ENCODE measurements at places on chromosomes 6 and 20.
A peak's percentile ranks its signal among the peaks of the same experiment; 100 is the strongest.

DNA sequence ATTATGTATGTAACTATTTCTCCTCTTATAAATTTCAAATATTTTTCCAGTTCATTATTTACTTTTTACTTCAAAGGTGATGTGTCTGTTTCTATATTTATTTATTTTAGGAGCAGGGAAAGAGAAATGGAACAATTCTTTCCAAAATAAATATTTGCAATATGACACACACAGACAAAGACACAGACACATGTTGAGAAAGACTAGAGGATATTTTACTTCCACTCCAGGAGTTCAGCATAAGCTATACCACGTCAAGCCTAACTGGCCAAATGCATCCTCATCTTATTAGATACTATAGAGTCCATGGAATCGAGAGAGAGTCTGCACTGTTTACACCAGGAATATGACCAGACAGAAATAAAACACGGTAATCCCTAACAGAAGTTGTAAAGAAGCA is 13.3 kb downstream of the RALGAPA2 start:
- no peaks in the 10 kb centered on the region for H3K27me3 ChIP-seq
- H3K36me3 ChIP-seq: no peaks in the 10 kb centered on the region
- H3K4me3 ChIP-seq: no peak overlapping the region
- no peak overlapping the region for H3K27ac ChIP-seq

DNA sequence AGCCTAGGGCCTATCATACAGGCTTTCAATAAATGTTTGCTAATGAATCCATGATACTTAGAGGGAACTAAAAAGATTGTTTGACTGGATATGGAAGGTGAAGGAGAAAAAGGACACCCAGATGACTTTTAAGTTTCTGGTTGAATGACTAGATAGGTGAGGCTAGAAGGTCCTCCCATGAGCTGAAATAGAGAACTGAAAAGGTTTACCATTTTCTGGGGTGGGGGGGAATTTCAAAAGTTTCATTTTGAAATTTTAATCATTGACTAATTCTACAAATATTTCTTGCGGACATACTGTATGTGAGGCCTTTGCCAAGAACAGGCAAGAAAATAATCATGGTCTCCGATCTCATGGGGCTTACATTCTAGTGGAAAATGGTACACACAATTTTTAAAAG is 17.9 kb upstream of the ZBTB2 start:
- no peaks in the 10 kb centered on the region for H3K27me3 ChIP-seq
- H3K36me3 ChIP-seq: no peaks in the 10 kb centered on the region
- no peak for DNase-seq
- H3K27ac ChIP-seq: no peak overlapping the region
- no peaks in the 10 kb centered on the region for H3K4me1 ChIP-seq

DNA sequence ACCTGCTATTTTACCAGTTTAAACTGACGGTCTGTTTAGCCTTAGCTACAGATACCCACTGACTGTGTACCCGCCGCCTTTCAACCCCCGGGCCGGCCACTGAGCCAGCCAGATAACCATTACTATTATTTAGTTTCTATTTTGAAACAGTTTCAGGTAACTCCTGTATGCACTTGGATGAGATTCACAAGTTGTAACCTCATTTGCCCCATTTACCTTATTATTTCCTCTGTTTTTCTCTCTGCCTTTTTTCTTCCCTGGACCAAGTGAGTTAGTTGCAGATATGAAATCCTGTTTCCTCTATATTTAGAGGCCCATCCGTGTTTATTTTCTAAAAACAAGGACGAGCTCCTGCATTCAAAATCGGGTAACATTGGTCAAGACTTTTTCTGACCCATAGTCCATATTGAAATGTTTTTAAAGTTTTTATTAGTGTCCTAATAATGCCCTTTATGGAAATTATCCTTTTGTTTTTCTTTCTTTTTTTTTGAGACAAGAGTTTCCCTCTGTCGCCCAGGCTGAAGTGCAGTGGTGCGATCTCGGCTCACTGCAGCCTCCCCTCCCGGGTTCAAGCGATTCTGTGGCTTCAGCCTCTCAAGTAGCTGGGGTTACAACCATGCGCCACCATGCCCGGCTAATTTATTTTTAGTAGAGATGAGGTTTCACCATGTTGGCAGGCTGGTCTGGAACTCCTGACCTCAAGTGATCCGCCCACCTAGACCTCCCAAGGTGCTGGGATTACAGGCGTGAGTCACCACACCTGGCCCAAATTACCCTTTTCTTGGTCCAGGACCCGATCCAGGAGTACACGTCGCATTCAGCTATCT is 767 bp downstream of the AP5S1 start:
- peak overlapping the region; percentile 69 for H3K27ac ChIP-seq
- H3K4me1 ChIP-seq: no peaks in the 10 kb centered on the region
- H3K36me3 ChIP-seq: no peaks in the 10 kb centered on the region
- H3K27me3 ChIP-seq: no peaks in the 10 kb centered on the region

- no peaks in the 10 kb centered on the region for H3K36me3 ChIP-seq
- H3K4me3 ChIP-seq: no peak overlapping the region
- no peaks in the 10 kb centered on the region for H3K4me1 ChIP-seq
- no peak for DNase-seq
- H3K27me3 ChIP-seq: no peaks in the 10 kb centered on the region
Measured at GRCh38 chr6:124927806-124928205, 34.4 kb upstream of the RNF217 start.

- no peak overlapping the region for H3K27ac ChIP-seq
- no peak for DNase-seq
- no peaks in the 10 kb centered on the region for H3K27me3 ChIP-seq
- H3K36me3 ChIP-seq: no peaks in the 10 kb centered on the region
- H3K4me1 ChIP-seq: no peaks in the 10 kb centered on the region
Measured at GRCh38 chr6:12408752-12409151, 118.6 kb downstream of the EDN1 start.

- H3K27ac ChIP-seq: no peak overlapping the region
- no peaks in the 10 kb centered on the region for H3K36me3 ChIP-seq
- no peak overlapping the region for H3K4me3 ChIP-seq
- no peak for DNase-seq
- no peaks in the 10 kb centered on the region for H3K27me3 ChIP-seq
- H3K4me1 ChIP-seq: no peaks in the 10 kb centered on the region
Measured at GRCh38 chr6:63821442-63821841, 185.8 kb downstream of the PHF3 start.

- H3K27me3 ChIP-seq: no peaks in the 10 kb centered on the region
- DNase-seq: no peak
- H3K27ac ChIP-seq: no peak overlapping the region
- H3K4me1 ChIP-seq: no peaks in the 10 kb centered on the region
- H3K36me3 ChIP-seq: no peaks in the 10 kb centered on the region
Measured at GRCh38 chr20:59443550-59443949, 143.1 kb downstream of the EDN3 start.

GRCh38 chr6:148441454-148441911 is 98.8 kb downstream of the SASH1 start:
- no peaks in the 10 kb centered on the region for H3K27me3 ChIP-seq
- no peak overlapping the region for H3K4me3 ChIP-seq
- no peaks in the 10 kb centered on the region for H3K36me3 ChIP-seq
- DNase-seq: no peak

DNA sequence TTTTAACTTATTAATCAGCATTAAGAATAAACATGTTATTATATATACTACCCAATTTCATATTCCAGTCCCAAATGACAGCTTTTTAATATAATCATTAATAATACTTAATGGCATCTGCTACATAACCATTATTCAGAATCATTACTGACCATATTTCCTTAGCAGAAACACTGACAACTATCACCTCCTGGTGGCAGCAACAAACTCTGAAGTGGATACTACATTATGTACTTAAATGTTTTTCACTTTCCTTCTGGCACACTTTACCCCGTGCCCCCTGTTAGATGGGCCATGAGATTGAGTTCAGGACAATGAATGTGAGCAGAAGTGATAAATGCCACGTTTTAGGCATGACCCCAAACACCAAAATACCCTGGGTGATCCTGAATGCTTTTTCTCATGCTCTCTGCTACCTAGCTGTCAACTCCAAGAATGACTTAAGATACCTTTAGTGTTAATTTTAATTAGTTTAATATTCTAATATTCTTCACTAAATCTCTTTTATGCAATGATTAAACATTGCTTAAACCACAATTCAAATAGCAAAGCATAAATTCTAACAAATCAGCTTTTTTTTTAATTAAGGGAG is 77.1 kb downstream of the LMBRD1 start:
- DNase-seq: no peak
- no peak overlapping the region for H3K27ac ChIP-seq
- H3K4me1 ChIP-seq: no peaks in the 10 kb centered on the region
- H3K36me3 ChIP-seq: no peaks in the 10 kb centered on the region
- no peak overlapping the region for H3K4me3 ChIP-seq
- H3K27me3 ChIP-seq: no peaks in the 10 kb centered on the region

DNA sequence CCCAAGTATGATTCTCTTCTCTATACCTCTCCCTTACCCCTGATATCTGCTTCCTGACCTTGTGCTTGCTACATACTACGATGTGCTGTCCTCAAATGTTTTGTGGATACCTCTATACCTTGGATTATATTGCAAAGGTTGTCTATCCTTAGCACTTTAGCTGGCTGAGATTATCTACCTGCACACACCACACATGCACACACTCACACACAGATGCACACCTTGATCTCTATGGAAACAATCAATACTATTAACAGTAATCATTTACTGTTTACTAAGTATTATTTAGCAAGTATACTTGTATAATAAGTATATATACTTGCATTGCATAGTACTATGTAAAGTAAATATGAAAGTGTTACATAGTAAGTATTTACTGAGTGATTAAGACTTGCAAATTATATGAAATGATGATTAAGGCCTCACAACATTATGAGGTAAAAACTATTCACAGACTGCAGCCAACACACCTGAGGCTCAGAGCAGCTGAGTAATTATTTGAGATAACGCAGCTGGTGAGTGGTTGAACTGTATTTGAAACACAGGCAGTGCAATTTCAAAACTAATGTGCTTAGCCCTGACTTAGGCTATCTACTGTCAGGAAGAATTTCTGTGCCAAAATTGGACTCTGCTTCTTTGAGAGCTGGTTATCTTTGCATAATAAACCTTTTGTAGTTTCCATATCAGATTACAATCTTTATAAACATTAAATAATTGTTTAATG is 699.9 kb downstream of the FRK start:
- H3K27ac ChIP-seq: no peak overlapping the region
- no peak overlapping the region for H3K4me3 ChIP-seq
- no peaks in the 10 kb centered on the region for H3K4me1 ChIP-seq
- no peaks in the 10 kb centered on the region for H3K36me3 ChIP-seq
- no peak for DNase-seq
- no peaks in the 10 kb centered on the region for H3K27me3 ChIP-seq

GRCh38 chr20:21020659-21021471 is 85.3 kb downstream of the LINC00237 start:
- H3K36me3 ChIP-seq: no peaks in the 10 kb centered on the region
- H3K27ac ChIP-seq: no peak overlapping the region
- no peaks in the 10 kb centered on the region for H3K27me3 ChIP-seq

DNA sequence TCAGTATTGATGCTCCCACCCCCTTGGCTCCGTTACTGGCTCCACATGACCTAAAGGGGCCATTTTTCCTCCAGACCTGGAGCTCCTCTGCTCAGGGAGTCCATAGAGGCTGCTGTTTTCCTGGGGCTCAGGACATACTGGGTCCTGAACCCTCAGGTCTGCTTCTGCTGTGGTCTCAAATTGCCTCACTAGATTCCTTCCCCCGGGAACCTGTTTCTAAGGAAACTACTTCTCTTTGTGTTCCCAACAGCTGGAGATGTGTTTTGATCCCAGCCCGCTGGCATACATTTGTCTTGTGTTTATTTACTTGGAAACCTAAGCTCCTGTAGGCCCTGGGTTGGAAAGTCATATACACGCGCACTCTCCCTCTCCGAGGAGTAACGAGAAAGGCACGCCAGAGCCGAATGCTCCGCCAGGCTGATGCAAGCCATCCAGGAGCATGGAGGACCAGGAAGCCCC is 222.8 kb downstream of the UST start:
- H3K36me3 ChIP-seq: no peaks in the 10 kb centered on the region
- no peak for DNase-seq
- no peak overlapping the region for H3K4me3 ChIP-seq
- no peak overlapping the region for H3K27ac ChIP-seq

DNA sequence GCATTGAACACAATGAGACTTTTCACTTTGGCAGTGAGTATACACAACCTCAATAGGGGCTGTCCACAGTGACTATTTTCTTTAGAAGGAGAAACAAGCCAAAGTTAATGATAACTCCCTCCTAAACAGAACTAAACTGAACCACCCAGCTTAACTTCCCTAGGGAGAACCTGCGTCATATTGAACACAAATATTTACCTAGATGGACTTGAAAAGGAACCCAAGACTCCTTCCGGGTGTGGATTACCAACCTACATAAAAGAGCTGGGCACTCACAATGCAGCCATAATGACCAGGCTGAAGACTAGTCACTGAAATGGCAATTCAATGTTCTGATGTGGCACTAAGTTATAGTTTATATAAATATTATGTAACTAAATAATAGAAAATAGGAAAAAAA is 160.6 kb downstream of the IBTK start:
- no peaks in the 10 kb centered on the region for H3K4me1 ChIP-seq
- H3K27ac ChIP-seq: no peak overlapping the region
- no peak overlapping the region for H3K4me3 ChIP-seq
- no peaks in the 10 kb centered on the region for H3K36me3 ChIP-seq
- no peaks in the 10 kb centered on the region for H3K27me3 ChIP-seq

DNA sequence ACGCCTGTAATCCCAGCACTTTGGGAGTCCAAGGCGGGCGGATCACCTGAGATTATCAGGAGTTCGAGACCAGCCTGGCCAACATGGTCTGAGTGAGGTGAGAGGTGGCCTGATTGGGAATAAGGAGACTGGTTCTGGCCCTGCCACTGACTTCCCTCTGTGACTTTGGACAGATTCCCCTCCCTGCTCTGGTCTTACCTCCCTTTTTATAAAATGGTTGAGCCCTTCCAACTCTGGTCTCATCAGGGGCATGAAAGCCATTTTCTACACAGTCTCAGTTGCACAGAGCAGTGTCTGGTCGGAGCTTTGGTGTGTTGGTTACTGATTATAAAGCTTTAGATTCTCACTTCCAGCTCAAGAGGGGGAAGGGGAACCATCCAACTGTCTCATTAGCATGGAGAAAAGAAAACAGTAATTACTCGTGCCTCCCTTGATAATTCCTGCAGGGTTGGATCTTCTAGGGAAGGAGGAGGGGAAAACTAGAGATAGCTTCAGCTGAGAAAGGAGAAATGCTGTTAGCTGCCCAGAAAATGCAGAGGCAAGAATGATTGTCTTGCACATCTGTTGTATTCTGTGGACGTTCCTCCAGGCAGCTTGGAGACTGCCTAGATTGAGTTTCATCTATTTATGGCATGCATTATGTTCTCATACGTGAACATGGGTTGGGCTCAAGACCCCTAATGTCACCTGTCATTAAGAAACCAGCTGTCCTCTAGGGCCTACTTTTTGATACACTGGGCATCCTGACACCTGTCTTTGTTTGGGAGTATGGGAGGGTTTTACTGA is 30.4 kb downstream of the RALY start:
- no peak for DNase-seq
- no peaks in the 10 kb centered on the region for H3K36me3 ChIP-seq
- peaks cover 7% of the 10 kb centered on the region for H3K4me1 ChIP-seq

DNA sequence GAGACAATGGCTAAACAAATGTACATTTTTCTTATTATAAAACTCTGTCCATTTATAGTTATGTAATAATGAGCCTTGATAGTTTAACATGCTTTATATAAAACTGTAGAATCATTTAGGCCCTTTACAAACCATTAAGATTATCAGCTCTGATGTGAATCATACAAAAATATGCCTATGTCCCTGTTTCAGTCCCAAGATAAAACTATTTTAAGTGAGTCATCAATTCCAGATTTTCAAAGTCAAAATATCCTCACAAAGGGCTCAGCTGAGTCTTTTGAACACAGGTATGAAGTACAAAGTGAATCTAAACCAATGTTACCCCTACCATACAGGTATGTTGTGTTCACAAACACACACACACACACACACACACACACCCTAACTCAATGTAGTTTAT is 88.0 kb downstream of the PTPRK start:
- H3K4me3 ChIP-seq: no peak overlapping the region
- no peak for DNase-seq
- no peak overlapping the region for H3K27ac ChIP-seq
- H3K36me3 ChIP-seq: no peaks in the 10 kb centered on the region
- H3K4me1 ChIP-seq: no peaks in the 10 kb centered on the region

Measured in aorta (tissue), 5 donors.